ENCODE measurements at places on chromosomes 6 and 20.
A peak's percentile ranks its signal among the peaks of the same experiment; 100 is the strongest.

DNA sequence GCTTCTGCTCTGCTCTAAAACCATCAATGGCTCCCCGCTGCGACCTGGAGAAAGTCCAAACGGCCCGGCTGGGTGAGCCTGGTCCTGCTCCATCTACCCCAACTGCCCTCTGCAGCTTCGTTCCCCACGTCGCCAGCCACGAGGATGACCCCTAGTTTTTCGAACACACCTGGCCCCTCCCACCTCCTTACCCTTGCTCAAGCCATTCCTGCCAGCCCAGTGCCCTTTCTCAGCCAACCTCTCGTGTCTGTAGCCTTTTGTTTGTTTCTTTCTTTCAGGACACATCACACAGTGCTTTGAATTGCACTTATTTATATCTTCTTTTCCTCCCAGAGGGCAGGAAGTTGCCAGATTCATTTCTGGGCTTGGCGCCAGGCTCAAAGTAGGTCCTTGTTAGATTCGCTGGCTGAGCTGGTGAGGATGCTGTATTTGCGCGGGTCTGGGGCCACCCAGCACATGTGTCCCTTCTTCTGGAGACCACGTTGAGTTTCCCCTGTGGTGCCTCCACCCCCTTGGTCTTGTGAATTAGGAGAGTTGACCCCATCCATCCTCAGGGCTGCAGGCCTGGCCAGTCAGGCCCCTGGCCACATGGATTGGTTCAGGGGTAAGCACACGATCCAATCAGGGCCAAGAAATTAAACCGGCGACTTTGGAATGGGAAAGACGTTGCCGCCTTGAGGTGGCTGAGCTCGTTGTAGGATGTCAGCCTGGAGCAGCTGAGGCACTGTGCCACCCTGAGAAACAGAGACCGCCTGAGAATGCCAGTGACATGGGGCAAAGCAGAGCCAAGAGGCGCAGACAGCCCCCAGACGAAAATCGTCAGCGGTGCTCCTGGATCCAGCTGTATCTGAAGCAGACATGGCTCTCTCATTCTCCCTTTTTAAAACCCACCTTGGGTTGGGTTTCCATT lies 156.0 kb downstream of the CEBPB start:
- peak; percentile 92 for DNase-seq

GRCh38 chr20:23205611-23206041 lies 119.5 kb upstream of the CD93 start:
- no peak for DNase-seq

- no peak for DNase-seq
Observed at GRCh38 chr6:15243910-15244619, 1.8 kb upstream of the JARID2 start.

- DNase-seq = no peak
Observed at GRCh38 chr6:168640768-168641167, 199.8 kb downstream of the SMOC2 start.
